ENCODE measurements at places on chromosomes 5 and 9. TPM values are rescaled to one million over a fixed set of nuclear protein-coding genes. Genes with fewer than 3 reads are reported as not detected.

Gene UQCRQ
- 158 TPM for total RNA-seq

DNA sequence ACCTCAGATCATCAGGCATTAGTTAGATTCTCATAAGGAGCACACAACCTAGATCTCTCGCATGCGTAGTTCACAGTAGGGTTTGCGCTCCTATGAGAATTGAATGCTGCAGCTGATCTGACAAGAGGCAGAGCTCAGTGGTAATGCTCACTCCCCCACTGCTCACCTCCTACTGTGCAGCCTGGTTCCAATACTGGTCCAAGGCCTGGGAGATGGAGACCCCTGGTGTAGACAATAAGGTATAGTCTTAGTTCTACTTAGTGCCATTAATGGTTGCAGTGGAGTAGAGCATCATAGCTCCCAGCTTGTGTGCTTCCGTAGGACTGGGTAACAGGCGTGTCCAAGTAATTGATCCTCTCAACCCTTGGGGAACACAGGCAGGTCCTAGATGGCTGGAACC lies 70.4 kb upstream of the ANKRD55 start:
- DNase-seq = no peak

DNA sequence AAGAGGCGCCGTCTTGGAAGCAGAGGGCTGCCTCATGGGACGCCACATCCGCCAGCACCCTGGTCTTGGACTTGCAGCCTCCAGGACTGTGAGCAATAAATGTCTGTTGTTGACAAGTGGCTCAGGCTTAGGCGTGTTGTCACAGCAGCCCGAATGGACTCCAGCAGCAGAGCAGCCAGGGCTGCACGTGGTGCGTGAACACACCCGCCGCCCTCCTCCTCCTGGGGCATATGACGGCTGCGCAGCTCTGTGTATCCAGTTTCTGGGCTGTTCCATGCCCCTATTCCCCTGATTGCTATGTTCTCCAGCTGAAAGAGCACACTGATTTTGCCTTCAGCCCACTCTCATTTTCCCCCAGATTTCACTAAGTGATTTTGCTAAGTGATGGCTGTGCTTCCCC lies 36.0 kb upstream of the CLPTM1L start:
- no peak for DNase-seq

DNA sequence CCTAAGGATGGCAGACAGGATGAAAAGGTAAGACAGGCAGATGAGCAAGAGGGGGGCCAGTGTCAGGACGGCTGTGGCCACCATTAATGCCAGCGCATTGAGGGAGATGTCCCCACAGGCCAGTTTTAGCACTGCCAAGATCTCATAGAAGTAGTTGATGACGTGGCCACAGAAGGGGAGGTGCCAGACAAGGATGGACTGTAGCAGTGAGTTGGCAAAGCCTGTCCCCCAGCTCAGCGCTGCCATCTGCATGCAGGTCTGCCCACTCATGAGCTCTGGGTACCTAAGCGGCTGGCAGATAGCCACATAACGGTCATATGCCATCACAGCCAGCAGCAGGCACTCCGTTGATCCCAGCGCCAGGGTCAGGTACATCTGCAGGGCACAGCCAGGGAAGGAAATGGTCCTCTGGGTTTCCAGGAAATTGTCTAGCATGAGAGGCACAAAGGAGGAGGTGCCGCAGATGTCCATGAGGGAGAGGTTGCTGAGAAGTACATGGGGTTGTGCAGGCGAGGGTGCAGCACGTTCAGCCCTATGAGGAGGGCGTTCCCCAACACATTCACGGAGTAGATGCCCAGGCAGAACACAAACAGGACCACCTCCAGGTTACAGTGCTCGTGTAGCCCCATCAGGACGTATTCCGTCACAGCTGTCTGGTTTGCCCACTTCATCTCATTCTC lies 10.8 kb downstream of the OR13J1 start:
- no peak for DNase-seq

Gene TAF1L
- total RNA-seq = not detected

DNA sequence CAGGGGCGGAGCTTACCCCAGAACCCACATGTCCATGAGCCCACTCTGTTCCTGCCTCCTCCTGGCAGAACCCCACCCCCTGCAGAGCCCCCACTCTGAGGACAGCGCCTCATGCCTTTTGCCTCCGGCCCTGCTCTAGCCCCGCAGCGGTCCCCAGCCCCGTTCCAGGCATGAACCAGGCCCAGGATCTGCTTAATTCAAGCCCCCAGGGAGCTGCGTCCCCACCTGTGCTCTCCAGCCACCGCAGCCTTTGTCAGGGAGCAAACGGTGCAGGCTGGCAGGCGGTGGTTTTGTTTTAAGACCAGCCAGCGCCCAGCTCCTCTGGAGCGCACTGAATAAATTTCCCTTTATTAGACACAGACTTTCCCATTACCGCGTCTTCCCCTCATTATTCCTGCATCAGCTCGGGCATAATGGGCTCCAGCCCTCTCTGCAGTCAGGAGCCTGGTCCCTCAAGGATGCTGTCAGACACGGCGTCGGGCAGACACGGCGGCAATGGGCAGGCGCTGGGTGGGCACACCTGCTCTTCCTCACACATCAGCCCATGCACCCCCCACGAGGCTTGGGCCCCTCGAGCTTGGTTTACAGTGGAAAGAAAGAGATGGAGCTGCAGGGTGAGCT lies 137.6 kb downstream of the OLFM1 start:
- DNase-seq = no peak

DNA sequence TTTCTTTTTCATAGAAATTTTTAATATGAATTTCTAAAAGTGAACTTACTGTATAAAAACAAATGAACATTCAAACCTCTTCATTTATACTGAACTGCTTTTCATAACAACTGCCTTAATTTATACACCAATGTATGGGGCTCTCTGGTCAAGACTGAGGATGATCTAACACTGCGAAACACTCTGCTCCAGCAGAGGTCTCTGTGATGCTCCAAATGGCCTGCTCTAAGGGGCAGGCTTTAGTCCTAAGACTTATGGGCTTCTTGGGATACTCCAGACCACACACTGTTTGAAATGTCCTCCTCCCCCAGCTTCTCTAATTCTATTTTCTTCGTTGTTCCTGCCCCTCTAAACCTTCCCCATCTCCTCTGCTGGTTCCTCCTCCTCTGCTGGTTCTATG lies 58.5 kb downstream of the LIFR start:
- DNase-seq = no peak

- no peak for DNase-seq
Measured at GRCh38 chr5:181053488-181054121, 13.5 kb downstream of the BTNL9 start.

DNA sequence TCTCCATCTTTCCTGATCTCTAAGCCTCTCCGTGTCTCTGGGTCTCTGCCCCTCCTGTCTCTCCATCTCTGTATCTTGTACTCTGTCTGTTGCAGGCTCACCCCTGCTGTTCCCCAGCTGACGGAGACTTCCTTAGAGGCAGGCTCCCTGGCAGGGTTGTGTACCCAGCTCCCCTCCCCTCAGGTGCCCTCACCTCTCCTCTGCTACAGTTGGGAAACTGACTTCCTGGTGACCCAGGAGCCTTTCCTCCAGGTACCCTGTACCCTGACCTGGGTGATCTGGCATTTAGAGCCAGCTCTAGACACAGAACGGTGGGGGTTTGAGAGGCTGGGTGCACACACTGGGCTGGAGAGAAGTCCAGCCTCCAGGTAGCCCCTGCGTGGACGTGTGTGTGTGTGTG lies 37.7 kb downstream of the CXXC5 start:
- DNase-seq = no peak

Gene LCN1
- total RNA-seq = not detected

GRCh38 chr9:116685166-116685565 lies 1.9 kb upstream of the TRIM32 start:
- no peak for DNase-seq
